Left ventricle myocardium inferior (tissue), 1 donor: ENCODE measurements at places on chromosomes 11 and 22. TPM values are rescaled to one million over a fixed set of nuclear protein-coding genes. Genes with fewer than 3 reads are reported as not detected.

Gene TP53AIP1
- not detected for total RNA-seq

Gene ANO5
- total RNA-seq, result 79.7 TPM

Gene OR8U1
- total RNA-seq, result not detected

Gene SCGB2A2
- total RNA-seq, result not detected

Gene HORMAD2
- total RNA-seq, result not detected

- no peak for DNase-seq
- H3K4me1 ChIP-seq, result peaks cover 95% of the 10 kb centered on the region
- H3K27ac ChIP-seq, result peak overlapping the region; percentile 93
- H3K27me3 ChIP-seq, result no peaks in the 10 kb centered on the region
Observed at GRCh38 chr11:12166299-12167060, 56.1 kb downstream of the MICAL2 start.

GRCh38 chr22:44496844-44497217 is 1.2 kb downstream of the RTL6 start:
- peak overlapping the region; percentile 96 for H3K4me3 ChIP-seq
- H3K27ac ChIP-seq, result no peak overlapping the region
- H3K36me3 ChIP-seq, result peaks cover 23% of the 10 kb centered on the region
- no peak for DNase-seq
- peaks cover 41% of the 10 kb centered on the region for H3K4me1 ChIP-seq

- H3K4me3 ChIP-seq, result no peak overlapping the region
- DNase-seq, result no peak
- H3K27ac ChIP-seq, result peak overlapping the region; percentile 76
- no peaks in the 10 kb centered on the region for H3K27me3 ChIP-seq
- H3K4me1 ChIP-seq, result peaks cover 30% of the 10 kb centered on the region
- H3K36me3 ChIP-seq, result no peaks in the 10 kb centered on the region
Observed at GRCh38 chr22:32603651-32604540, 129.3 kb downstream of the FBXO7 start.

- no peak overlapping the region for H3K4me3 ChIP-seq
- H3K36me3 ChIP-seq, result no peaks in the 10 kb centered on the region
- DNase-seq, result no peak
- H3K27ac ChIP-seq, result no peak overlapping the region
Observed at GRCh38 chr11:14267861-14268635, 90.9 kb downstream of the RRAS2 start.

GRCh38 chr22:19775496-19776325 is 15.1 kb downstream of the TBX1 start:
- H3K36me3 ChIP-seq, result no peaks in the 10 kb centered on the region
- H3K27ac ChIP-seq, result no peak overlapping the region
- peaks cover 85% of the 10 kb centered on the region for H3K27me3 ChIP-seq
- no peak overlapping the region for H3K4me3 ChIP-seq
- peak; percentile 3 for DNase-seq

DNA sequence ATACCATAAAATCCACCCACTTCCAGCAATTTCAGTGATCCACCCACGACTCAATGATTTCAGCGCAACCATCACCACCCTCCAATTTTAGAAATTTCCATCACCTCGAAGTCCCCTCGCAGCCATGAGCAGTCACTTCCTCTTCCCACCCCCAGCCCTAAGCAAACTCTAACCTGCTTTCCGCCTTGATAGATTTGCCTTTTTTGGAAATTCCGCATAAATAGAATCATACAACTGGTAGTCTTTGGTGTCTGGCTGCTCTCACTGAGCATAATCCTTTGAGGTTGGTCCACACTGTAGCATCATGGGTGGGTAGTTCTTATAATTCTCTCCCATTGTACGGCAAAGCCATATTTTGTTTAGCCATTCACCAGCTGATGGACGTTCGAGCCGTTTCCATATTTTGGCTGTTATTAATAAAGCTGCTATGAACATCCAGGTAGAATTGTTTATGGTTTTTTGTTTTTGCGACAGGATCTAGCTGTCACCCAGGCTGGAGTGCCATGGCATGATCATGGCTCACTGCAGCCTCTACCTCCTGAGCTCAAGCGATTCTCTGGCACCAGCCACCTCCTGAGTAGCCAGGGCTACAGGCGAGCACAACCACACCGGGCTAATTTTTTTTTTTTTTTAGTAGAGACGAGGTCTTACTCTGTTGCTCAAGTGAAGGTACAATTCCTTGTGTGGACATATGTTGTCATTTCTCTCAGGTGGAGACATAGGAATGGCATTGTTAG is 16.0 kb downstream of the PIM3 start:
- no peak overlapping the region for H3K4me3 ChIP-seq
- no peak for DNase-seq
- H3K27me3 ChIP-seq, result no peaks in the 10 kb centered on the region
- peaks cover 8% of the 10 kb centered on the region for H3K4me1 ChIP-seq

DNA sequence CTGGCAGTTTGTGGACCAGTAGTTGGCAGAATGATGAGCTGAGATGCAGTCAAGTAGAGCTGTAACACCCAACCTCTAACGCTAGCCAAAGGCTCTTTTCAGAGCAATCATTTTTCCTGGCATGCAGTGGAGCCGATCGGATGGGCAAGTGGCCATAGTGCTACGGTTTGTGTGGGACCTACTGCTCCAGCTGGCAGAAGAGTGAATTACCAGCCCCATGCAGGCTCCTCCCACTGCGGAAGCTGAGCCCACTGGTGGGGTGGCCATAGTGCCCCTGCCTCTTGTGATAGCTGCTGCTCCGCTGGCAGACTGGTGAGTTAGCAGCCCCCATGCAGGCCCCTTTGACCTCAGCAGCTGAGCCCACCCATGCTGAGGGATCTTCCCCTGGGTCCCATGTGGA is 27.0 kb upstream of the SC5D start:
- H3K36me3 ChIP-seq, result no peaks in the 10 kb centered on the region
- H3K27ac ChIP-seq, result no peak overlapping the region
- H3K27me3 ChIP-seq, result peaks cover 70% of the 10 kb centered on the region

- no peak overlapping the region for H3K27ac ChIP-seq
- H3K27me3 ChIP-seq, result peaks cover 94% of the 10 kb centered on the region
- no peaks in the 10 kb centered on the region for H3K4me1 ChIP-seq
- DNase-seq, result no peak
- H3K36me3 ChIP-seq, result no peaks in the 10 kb centered on the region
Observed at GRCh38 chr11:75133976-75134375, 16.9 kb upstream of the SLCO2B1 start.

DNA sequence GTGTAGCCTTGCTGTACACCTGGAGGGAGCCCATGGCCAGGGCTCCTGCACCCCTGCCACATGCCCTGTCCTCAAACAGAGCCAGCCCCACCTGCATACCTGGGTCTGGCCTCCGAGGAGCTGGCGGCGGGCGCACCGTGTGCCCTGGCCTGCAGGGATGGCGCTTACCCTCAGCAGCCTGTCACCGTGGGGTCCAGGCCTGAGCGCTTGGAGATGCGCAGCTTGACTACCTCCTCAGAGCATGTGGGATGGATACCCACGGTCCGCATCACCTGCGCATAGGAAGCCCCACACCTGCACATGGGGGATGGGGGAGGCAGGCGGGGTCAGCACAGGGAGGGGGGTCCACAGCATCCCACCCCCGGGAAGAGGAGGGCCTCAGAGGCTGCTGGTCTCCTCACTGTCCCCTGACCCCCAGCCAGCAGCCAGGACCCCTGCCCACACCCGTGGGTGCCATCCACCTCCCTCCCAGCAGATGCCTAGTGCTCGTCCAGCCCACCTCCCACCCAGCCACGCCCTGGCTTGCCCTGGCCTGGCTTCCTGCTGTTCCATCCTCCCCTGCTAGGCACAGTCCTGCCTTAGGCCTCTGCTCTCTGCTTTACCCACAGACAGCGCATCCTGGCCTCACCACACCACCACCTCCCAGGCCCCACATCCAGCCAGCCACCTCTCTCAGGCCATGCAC is 22.4 kb upstream of the GNB1L start:
- DNase-seq, result no peak
- no peak overlapping the region for H3K27ac ChIP-seq
- no peaks in the 10 kb centered on the region for H3K27me3 ChIP-seq
- no peaks in the 10 kb centered on the region for H3K36me3 ChIP-seq
- no peak overlapping the region for H3K4me3 ChIP-seq

DNA sequence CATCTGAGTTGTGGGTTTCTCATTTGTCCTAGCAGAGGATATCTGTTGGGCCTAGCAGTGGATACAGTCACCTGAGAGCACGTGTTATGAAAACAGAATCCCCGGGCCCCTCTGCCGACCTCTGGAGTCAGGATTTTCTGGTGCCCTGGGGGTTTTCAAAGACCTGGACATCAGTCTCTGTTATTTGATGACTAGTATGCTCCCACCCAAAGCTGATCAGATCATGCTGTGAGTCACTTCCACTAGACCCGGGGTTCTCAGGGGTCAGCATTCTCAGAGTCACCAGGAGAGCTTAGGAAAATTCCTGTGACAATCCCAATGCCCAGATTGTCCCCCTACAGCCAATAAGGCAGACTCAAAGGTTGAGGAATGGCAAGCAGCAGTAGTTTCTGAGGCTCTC is 38.7 kb downstream of the KCNJ1 start:
- H3K4me1 ChIP-seq, result peaks cover 25% of the 10 kb centered on the region
- DNase-seq, result no peak
- H3K36me3 ChIP-seq, result no peaks in the 10 kb centered on the region
- no peak overlapping the region for H3K4me3 ChIP-seq
- H3K27ac ChIP-seq, result no peak overlapping the region
- H3K27me3 ChIP-seq, result peaks cover 5% of the 10 kb centered on the region

DNA sequence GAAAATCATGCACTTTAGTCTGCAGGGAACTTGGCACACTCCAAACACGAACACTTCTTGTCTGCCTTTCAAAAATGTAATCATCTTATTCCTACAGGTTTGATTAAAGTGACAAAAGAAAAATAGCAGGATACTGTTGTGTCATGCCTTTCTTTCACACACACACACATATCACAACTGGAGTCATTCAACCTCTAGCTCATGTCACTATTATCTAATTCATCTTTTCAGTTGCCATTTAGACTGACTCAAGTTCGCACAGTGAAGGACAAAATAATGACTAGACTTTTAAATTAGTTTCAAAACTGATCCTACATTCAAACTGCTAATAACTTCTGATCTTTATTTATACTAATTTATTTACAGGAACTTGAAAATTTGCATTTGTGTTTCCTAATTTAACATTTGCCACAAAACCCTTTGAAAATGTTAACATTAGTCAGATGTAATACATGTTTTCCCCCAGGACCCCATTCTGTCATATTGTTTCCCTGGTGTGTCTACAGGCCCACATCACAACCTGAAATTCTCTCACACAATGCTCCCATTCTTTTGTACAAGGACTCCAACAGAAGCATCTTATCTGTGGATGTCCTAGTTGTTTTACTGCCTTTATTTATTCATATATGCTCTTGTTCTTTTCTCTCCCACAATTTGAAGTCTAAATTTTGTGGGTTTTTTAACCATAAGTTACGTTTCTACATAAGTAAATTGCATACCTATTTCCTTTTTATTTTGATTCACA is 171.1 kb downstream of the GRIA4 start:
- H3K36me3 ChIP-seq, result no peaks in the 10 kb centered on the region
- no peaks in the 10 kb centered on the region for H3K27me3 ChIP-seq
- no peak overlapping the region for H3K4me3 ChIP-seq
- no peaks in the 10 kb centered on the region for H3K4me1 ChIP-seq
- DNase-seq, result no peak

GRCh38 chr11:7667460-7667859 is 5.8 kb downstream of the CYB5R2 start:
- peaks cover 4% of the 10 kb centered on the region for H3K4me1 ChIP-seq
- no peak for DNase-seq
- no peak overlapping the region for H3K27ac ChIP-seq
- no peak overlapping the region for H3K4me3 ChIP-seq
- H3K36me3 ChIP-seq, result peaks cover 24% of the 10 kb centered on the region

GRCh38 chr11:65539744-65540289 is 14.9 kb downstream of the SCYL1 start:
- H3K4me1 ChIP-seq, result peaks cover 29% of the 10 kb centered on the region
- peaks cover 36% of the 10 kb centered on the region for H3K36me3 ChIP-seq
- H3K27ac ChIP-seq, result peak overlapping the region; percentile 94

- H3K27me3 ChIP-seq, result peaks cover 97% of the 10 kb centered on the region
- no peaks in the 10 kb centered on the region for H3K36me3 ChIP-seq
- no peak for DNase-seq
Observed at GRCh38 chr11:134802598-134802997, 390.6 kb upstream of the B3GAT1 start.

DNA sequence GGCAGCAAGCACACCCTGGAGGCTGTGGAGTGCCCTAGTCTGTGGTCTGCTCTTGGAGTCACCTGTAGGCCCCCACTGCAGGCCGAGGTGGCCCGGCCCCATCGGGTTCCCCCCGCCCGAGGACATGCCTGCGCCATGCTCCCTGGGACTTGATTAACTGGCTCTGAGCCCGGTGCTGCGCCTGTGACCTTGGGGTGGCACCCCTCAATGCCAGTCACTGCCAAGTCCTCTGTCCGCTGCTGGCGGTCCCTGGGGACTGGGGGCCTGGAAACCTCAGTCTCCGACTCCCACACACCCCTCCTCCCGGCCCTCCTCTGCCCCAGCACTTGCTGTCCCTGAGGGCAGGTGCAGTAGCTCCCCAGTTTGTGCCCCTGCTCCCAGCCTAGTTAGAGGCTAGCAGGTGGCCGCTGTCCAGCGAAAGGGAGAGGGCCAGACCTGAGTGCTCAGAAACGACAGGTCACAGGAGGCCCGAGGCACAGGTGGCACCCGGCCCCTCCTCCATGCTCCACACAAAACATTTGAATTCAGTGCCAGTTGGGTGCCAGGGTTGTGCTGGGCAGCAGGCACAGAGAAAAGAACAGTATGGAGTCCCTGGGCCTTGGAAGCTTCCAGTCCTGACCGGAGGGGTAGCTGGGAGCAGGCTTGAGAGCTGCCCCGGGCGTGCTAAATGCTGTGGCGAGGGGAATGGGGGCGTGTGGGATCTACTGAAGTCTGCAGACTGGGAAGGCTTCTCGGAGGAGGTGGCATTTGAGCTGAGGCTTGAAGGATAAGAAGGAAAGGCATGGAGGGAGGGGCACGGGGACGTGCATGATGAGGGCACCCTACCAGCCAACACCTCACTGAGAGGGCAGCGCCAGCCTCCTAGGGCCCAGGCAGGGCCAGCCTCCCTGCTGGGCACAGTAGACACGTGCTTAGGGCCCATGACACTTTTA is 16.4 kb upstream of the FLRT1 start:
- no peaks in the 10 kb centered on the region for H3K36me3 ChIP-seq
- H3K4me1 ChIP-seq, result peaks cover 36% of the 10 kb centered on the region
- H3K4me3 ChIP-seq, result peak overlapping the region; percentile 25
- H3K27me3 ChIP-seq, result no peaks in the 10 kb centered on the region
- peak; percentile 59 for DNase-seq
- peak overlapping the region; percentile 71 for H3K27ac ChIP-seq

- H3K36me3 ChIP-seq, result no peaks in the 10 kb centered on the region
- peak overlapping the region; percentile 54 for H3K27ac ChIP-seq
- no peaks in the 10 kb centered on the region for H3K27me3 ChIP-seq
Observed at GRCh38 chr11:72378704-72379383, 55.5 kb downstream of the CLPB start.

DNA sequence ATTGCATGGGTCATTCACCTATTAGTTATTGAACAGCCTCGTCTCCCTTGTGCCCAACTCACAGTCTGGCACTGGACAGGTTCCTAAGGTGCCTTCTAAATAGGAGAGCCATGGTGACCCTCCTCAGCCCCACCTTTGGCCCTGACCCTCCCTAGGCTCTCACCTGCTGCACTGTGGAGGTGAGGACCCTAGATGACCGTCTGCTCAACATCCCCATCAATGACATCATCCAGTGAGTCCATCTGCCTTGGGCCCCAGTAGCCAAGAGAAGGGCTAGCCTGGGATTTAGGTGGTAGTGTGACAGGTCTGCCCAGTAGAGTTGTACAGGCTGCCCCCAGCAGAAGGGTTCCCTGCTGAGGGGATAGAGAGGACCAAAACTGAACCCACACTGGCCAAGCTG is 13.6 kb downstream of the UCP2 start:
- DNase-seq, result no peak
- H3K36me3 ChIP-seq, result no peaks in the 10 kb centered on the region
- no peak overlapping the region for H3K27ac ChIP-seq
